Fibroblast of skin of back (primary cell): ENCODE measurements at places on chromosomes 3 and 15.

DNA sequence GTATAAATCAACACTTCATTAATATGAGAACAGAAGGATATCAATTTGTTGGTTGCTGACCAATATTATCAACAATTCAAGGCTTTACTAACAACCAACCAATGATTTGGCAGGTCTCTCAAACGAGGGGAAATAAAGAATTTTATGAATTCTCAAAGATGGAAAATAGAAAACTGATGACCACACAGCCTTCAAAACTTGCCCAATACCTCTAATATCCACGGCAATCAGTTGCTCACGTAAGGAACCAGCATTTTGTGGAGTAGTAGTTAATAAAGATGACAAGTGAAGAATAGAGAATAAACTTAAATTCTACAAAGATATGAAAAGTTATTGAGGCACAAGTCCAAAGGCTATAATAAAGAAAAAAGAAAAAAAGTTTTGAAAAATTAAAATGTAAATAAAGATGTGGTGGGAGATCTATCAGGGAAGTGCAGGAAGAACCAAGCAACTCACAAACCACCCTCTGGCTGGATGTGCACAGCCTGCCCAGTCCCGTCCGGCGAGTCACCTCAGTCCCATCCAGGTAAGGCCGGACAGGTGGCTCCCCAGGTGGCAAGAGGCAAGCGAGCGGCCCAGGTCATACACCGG is 808 bp downstream of the GK5 start:
- DNase-seq = no peak

GRCh38 chr3:61772456-61772855 is 211.1 kb downstream of the PTPRG start:
- DNase-seq = peak; percentile 82

DNA sequence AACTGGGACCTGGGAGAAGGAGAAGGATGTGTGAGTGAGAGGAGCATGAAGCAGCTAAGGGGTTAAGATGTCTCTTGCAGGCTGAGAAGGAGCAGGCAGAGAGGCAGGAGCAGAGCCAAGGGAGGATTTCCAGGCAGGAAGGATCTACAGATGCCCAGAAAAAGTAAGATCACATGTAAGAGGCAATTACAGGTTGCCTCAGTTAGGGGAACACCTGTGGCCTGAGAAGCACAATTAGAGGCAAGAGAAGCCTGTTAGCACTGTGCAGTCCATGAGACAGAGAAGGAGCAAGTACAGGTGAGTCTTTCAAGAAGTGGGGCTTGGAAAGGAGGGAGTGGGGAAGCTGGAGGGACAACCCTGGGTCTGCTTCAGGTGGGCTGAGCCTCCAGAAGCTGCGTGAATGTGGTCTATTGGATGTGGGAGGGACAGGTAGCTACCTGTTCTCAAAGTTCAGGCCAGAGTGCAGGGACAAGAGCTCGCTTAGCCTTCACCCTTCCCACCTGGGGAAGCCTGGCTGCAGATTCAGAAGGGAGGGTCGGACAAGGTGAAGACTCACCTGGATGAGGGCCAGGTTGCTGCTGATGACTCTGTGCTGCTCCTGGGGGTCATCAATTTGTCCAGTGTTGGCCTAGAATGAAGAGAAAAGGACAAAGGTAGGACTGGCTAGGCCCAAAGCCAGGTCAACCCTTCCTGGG is 50.7 kb downstream of the SLC41A3 start:
- DNase-seq = no peak

DNA sequence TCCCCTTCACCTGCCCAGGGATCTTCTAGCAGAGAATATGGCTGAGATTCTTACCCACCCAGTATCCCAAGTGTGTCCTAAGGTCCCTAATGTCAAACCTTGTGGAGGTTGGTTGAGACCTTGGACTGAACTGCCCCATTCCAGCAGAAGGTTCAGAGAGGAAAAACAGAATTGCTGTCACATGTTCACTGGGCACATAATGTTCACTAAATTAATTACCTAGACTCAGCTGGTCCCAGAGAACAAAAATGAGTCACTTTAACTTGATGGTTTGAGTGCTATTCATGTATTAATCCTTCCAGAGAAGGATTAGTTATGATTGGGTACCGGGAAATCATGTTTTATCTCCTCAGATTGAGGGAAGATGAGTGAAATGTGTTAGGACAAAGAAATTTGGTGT is 171.3 kb upstream of the GADL1 start:
- DNase-seq = no peak
